Sigmoid colon (tissue), 7 donors: ENCODE measurements at places on chromosomes 2 and 18. TPM values are rescaled to one million over a fixed set of nuclear protein-coding genes. Genes with fewer than 3 reads are reported as not detected.

GRCh38 chr18:48942086-48942485 is 8.7 kb downstream of the SMAD7 start:
- no peak for DNase-seq

DNA sequence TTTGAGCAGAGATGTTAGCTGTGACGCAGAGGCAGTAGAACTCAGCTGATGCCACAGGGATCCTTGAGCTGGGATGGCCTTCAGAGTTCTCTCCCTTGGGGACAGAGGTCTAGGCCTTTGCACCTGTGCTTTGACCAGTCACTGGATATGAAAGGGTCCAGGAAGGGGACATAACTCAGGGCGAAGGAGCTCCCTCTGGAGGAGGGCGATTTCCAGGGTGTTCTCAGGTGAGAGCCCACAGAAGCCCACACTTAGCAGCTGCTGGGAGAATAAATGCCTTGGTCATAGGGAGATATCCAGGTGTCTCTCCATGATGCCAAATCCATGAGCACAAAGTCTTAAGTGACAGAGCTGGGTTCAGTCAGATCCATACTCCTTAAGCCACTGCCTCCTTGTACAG is 369.2 kb downstream of the NYAP2 start:
- no peak for DNase-seq

- no peak for DNase-seq
These were observed 282.0 kb downstream of the RPRM start for GRCh38 chr2:153196378-153197058.

GRCh38 chr18:3332376-3332775 is 70.4 kb downstream of the MYL12B start:
- no peak for DNase-seq

The DSC1 gene
- total RNA-seq = not detected

The LONRF2 gene
- 17.1 TPM for total RNA-seq

- peak; percentile 84 for DNase-seq
These were observed 62.1 kb downstream of the LRRFIP1 start for GRCh38 chr2:237689336-237690131.

DNA sequence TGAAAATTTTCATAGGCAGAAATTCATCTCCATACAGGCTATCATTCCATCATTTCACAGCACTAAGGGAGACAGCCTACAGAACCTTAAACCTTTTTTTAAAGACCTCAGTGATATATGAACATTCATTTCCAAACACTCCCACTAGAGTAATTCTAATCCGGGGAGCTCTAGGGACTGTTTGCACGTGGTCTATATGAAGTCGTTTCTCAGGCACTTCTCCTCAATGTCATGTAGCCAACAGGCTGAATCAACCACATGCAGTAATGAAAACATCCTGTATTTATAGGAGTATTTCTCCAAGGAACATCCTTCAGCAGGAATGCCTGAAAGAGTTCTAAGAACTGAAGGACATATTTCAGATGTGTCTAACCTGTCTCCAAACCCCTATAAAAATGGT is 97.3 kb upstream of the CREB1 start:
- DNase-seq = no peak

The STPG4 gene
- total RNA-seq = not detected

The RBM44 gene
- total RNA-seq = 0.68 TPM
